ENCODE measurements at places on chromosomes 1 and 21.

DNA sequence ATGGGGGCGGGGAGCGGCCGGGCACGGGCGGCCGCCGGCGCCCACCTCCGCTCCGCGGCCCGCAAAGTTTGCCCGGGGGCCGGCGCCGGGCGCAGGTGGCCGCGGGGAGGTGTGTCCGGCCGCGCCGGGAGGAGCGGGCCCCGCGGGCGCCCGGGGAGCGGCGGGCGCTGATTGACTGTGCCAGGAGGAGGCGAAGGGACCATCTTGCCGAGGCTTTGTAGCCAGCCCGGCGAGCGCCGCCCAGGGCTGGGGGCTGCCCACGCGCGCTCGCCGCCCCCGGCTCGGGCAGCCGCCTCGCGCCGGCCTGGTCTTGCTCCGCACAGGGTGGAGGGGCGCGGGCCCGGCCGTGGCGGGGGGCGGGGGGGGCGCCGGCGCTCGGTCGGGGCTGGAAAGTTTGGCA, 432 bp downstream of the EPHB2 start:
- DNase-seq, result no peak

GRCh38 chr1:102751111-102751510, 357.2 kb downstream of the COL11A1 start:
- DNase-seq, result no peak

DNA sequence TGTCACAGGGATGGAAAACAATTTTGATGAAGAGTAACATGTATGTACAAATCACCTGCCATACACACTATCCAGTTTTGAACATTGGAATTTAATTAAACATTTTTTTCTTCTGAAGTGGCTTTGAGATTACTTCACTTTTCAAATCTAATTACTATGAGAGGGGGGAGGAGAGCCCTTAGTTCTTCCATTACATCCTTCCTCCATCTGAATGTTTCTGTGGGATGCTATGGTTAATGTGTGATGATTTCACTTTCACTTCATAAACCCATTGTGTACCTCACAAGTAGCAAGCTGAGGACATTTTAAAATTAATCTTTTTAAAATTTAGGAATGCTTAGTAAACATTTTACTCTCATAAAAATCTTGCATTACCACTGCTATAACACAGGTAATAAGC, 156.9 kb downstream of the RUNX1 start:
- DNase-seq, result no peak

GRCh38 chr1:17527036-17527914, 12.2 kb upstream of the ARHGEF10L start:
- no peak for DNase-seq

- DNase-seq, result no peak
Measured at GRCh38 chr1:162055062-162055461, 14.4 kb upstream of the NOS1AP start.

DNA sequence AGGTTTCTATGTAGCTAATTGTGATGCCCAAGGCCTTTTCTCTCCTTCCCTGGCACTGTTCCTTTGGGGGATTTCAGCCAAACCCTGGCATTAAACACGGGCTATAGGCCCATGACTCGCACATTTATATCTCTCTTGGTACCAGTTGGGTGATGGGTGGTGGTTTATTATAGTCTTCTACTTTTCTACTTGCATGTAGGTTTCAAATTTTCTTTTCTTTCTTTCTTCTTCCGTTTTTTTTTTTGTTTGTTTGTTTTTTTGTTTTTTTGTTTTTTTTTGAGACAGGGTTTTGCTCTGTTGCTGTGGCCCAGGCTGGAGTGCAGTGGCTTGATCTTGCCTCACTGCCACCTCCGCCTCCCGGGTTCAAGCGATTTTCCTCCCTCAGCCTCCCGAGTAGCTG, 1.1 kb downstream of the IL10RB start:
- DNase-seq, result no peak

GRCh38 chr1:30081379-30082102, 641.8 kb downstream of the MATN1 start:
- DNase-seq, result no peak

DNA sequence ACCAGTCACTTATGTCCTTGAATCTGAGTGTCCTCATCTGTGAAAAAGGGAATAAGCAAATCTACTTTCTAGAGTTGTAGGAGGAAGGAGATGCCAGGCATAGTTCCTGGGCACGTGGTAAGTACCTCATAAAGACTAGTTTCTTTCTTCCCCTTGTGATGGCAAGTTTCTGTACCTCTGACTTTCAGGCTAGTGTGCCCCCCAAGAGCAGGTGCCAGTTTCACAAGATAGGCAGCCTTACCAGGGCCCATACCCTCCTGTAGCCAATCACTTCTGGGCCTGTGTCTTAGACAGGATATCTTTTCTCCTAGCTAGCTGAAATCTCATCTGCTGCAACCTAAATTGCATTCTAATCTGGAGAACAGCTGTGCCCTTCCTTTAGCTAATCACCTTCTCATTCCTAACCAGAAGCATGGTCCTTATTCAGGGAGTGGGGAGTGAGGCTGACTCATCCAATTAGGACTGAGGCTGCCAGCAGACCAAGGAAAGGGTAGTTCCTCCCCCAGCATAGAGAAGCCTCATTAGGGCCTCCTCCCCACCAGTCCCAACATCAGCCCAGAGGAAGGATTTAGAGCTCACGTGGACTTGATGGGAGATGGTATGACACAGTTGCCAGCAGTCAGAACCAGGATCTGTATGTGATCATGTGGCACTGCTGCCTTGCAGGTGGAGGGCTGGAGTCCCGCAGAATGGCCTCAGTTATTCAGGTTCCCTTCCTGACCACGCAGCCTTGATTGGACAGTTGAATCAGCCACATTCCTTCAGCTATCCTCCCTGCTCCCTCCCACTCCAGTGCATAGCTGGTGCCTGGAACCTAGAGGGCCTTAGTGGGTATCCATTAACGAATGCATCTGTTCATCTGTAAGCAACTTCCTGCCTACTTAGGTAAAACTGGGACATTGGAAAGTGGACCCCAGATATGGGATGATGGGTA, 7.9 kb downstream of the KLHDC8A start:
- no peak for DNase-seq

- DNase-seq, result no peak
Measured at GRCh38 chr1:66401244-66401643, 132.7 kb upstream of the SGIP1 start.

DNA sequence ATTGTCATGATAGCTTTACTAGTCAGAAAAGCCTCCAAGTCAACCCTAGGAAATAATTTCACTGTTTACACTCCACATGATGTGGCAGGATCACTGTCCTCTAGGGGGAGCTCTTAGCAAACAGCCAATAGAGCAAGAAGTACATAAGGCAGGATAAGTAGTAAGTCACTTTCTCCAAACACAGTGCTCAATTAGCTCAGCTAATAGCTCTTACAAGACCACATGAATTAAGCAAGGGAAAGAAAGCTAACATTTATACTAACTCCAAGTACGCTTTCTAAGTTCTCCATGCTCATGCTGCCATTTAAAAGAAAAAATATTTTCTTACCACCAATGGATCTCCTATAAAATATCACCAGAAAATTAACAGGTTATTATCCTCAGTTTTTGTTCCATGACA, 66.9 kb upstream of the LRIF1 start:
- DNase-seq, result no peak

Data from omental fat pad (tissue), 4 donors.